ENCODE measurements at places on chromosomes 3 and 15. TPM values are rescaled to one million over a fixed set of nuclear protein-coding genes. Genes with fewer than 3 reads are reported as not detected.

DNA sequence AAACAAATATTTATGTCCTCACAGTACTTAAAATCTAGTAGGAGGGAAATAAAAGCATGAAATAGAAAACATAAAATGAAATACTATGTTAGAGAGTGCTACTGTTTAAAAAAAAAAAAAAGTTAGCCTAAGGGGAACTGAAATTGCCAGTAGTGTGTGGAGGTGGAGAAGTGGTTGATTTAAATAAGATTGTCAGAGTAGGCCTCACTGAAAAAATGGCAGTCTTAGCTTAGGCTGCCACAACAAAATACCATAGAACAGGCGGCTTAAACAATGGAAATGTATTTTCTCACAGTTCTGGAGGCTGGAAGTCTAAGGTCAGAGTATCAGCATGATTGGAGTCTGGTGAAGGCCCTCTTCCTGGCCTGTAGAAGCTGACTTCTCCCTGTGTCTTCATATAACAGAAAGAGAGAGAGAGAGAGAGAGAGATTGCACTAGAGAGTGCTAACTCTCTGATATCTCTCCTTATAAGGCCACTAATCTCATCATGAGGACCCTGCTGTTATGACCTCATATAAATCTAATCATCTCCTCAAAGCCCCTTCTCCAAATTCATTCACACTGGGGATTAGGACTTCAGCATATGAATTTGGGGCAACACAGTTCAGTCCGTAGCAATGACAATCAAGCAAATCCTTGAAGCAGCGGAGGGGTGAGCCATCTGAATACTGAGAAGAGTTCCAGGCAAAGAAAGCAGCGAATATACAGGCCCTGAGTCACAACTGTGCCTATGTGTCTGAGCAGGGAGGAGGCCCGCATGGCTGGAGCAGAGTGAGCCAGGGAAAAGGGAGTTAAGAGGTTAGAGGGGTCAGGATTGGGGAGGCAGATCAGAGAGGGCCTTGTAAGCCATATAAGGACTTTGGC, 23.6 kb upstream of the LRRC34 start:
- no peaks in the 10 kb centered on the region for H3K36me3 ChIP-seq
- H3K4me1 ChIP-seq = no peaks in the 10 kb centered on the region
- no peak overlapping the region for H3K27ac ChIP-seq

GRCh38 chr3:185750702-185751101, 74.1 kb downstream of the IGF2BP2 start:
- no peak overlapping the region for H3K27ac ChIP-seq
- peaks cover 4% of the 10 kb centered on the region for H3K36me3 ChIP-seq
- H3K4me3 ChIP-seq = no peak overlapping the region
- DNase-seq = no peak
- H3K27me3 ChIP-seq = peaks cover 18% of the 10 kb centered on the region

DNA sequence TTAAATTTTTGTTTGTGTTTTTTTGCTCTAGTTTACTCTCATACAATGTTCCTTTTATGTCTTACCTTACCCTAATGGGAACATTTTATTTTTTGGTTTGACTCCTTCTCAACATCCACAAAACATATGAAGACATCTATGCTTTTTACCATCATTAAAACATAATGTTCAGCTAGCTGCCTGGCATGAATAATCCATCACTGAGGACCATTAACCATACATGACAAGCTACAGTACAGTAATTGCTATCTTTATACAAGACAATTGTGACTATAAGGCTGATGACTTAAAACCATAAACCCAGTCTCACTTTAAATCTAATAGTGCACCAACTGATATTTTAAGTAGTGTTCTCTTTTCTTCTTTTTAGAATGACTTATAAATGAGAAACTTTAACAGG, 13.7 kb downstream of the SERPINI1 start:
- no peaks in the 10 kb centered on the region for H3K36me3 ChIP-seq
- H3K27me3 ChIP-seq = no peaks in the 10 kb centered on the region
- H3K4me1 ChIP-seq = peaks cover 6% of the 10 kb centered on the region
- no peak overlapping the region for H3K27ac ChIP-seq

DNA sequence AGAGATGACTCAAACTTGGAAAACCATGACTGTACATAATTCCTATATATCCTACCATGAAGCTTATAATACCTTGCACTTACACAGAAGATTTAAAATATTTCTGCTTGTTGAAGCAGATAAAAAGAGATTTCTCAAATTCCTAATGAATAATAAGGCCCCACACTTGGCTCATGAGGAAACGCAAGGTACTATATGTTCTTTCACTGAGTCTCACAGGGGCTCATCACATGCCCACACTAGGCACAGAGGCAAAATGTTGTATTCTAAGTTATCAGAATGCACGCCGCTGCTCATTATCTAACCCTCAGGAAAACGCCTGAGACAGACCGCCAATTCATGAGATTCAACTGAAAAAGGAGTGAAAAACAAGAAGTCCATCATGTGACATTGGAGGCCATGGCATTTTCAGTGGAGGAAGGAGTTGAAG, 5.6 kb downstream of the MYO1E start:
- H3K27me3 ChIP-seq = peaks cover 40% of the 10 kb centered on the region
- no peaks in the 10 kb centered on the region for H3K36me3 ChIP-seq
- no peak overlapping the region for H3K27ac ChIP-seq
- H3K4me1 ChIP-seq = peaks cover 19% of the 10 kb centered on the region
- no peak overlapping the region for H3K4me3 ChIP-seq

DNA sequence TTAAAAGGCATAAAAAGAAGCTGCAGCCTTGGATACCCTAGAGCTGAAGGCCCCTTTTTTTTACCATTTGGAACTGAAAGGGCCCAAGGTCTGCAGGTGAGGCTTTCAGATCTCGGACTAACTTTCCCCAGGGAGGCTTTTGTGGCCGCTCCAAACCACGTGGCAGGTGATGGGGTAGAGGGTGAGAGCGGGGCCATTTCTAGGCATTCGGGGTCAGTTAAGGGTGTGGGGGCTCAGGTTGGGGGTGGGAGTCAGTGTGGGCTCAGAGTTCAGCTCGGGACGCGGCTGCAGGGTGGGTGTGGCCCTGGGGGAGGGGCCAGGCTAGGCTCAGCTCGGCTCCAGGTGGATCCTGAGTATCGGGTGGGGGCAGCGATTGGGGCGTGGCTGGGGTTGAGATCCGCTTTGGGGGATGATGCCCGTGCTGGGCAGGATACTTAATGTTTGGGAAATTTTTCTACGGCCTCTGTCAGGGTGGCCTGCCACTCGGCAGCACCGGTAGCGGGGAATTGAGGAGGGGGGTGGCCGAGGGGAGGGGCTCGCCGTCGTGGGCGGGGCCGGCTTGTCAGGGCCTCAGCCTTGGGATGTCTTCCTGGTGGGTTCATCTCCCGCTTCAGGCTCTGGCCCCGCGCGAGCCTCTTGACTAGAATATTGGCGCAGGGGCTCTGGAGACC, 2.5 kb downstream of the KLF13 start:
- H3K27ac ChIP-seq = peak overlapping the region; percentile 99
- H3K36me3 ChIP-seq = peaks cover 9% of the 10 kb centered on the region
- H3K4me1 ChIP-seq = peaks cover 68% of the 10 kb centered on the region
- no peaks in the 10 kb centered on the region for H3K27me3 ChIP-seq
- peak overlapping the region; percentile 100 for H3K4me3 ChIP-seq

- no peak for DNase-seq
- peaks cover 14% of the 10 kb centered on the region for H3K27me3 ChIP-seq
- no peak overlapping the region for H3K27ac ChIP-seq
- H3K4me1 ChIP-seq = no peaks in the 10 kb centered on the region
- H3K36me3 ChIP-seq = no peaks in the 10 kb centered on the region
Observed at GRCh38 chr3:2993736-2994135, 116.4 kb downstream of the IL5RA start.

Gene IL20RB
- total RNA-seq = 1.7 TPM

GRCh38 chr3:168081171-168081771, 14.5 kb downstream of the GOLIM4 start:
- H3K4me1 ChIP-seq = no peaks in the 10 kb centered on the region
- H3K4me3 ChIP-seq = no peak overlapping the region
- H3K36me3 ChIP-seq = no peaks in the 10 kb centered on the region
- DNase-seq = no peak
- H3K27ac ChIP-seq = no peak overlapping the region

All from activated T-cell treated with anti-CD3 and anti-CD28 coated beads, Interleukin-2, amount 50 U/mL, for 72 hours (primary cell).